Sigmoid colon (tissue), 7 donors: ENCODE measurements at places on chromosomes 7 and 10. TPM values are rescaled to one million over a fixed set of nuclear protein-coding genes. Genes with fewer than 3 reads are reported as not detected.

GRCh38 chr7:11709196-11709595 lies 122.8 kb downstream of the THSD7A start:
- no peak for DNase-seq

DNA sequence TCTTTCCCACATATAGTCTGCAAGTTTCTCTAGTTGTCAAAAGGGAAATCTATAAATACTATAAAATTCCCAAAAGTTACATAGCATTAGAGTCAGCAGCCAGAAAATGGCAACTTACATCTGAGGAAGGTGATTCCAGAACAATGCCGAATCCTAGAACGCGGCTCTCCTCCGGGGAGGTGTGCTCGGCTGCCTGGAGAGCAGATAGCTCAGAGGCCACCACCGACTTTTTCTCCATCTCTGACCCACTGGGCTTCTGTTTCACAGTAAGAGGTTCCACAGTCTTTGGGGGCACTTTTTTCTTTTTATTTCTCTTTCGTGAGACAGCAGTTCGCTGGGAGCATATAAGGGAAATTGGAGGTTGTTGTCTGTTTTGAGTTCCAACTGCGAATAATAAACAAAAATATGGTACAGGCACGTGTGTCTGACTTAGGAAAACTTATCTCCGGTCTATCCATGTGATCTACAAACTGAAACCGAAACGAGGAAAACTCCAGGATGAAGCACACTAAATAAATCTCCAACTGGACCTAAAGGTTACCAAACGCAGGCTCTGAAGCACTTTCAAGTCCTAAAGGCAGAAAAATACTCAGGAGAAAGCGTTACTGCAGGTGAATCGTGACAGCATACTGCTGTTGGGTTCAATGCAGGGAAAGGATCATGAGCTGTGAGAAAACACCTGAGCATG lies 36.2 kb downstream of the BEND7 start:
- DNase-seq = no peak

GRCh38 chr10:71735709-71736569 lies 16.4 kb upstream of the C10orf105 start:
- DNase-seq = no peak

DNA sequence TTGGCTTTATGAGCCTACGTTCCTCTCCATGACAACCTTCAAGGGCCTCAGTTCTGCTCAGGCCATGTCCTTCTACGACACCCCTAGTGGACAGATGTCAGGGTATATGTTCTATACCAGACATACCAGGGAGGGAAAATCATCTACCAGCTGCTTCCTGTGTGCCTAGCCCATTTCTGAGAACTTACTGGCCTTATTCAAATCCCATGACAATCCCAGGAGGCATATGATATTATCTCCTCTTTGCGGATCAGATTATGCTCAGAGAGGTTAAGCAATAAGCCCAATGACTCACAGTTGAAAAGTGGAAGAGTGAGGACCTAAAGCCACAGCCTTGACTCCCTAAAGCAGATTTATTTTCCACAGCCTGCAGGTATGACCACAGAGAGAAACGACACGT lies 139.3 kb downstream of the GLI3 start:
- no peak for DNase-seq

- DNase-seq = no peak
Measured at GRCh38 chr10:119026301-119027110, 3.0 kb upstream of the NANOS1 start.

- DNase-seq = peak; percentile 76
Measured at GRCh38 chr7:22488643-22489462, 11.1 kb downstream of the STEAP1B start.

GRCh38 chr10:4622384-4622783 lies 203.6 kb upstream of the AKR1E2 start:
- no peak for DNase-seq

DNA sequence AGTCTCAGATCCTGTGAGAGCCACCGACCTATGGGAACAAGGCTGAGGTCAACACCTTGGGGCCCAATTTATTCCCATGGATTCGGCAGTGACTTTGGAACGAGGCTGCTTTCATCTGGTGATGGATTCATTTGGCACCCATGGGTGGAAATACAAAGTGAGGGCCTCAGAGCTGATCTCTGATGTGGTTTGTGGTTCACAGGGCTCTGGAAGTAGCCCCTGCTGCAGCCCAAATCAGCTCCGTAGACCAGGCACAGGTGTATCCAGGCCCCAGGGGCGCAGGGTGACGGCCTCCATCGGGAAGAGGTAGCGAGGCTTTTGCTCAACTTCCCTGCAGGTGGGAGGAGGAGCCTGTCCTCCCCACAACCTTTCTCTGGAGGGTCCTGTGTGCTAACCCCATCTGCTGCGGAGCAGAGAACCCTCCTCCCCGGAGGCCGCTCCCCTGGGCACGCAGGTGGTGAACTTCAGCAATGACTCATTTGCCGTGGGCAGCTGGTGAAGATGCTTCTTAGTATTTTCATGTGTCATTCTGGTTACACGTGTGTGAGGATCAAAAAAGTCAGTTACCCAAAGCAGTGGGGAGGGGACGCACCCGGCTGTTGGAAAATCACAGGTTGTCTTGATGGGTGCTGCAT lies 7.5 kb upstream of the JAKMIP3 start:
- peak; percentile 50 for DNase-seq

GRCh38 chr10:110175406-110175805 lies 32.0 kb upstream of the MXI1 start:
- no peak for DNase-seq

- no peak for DNase-seq
Measured at GRCh38 chr7:16810112-16810511, 5.3 kb upstream of the AGR2 start.

DNA sequence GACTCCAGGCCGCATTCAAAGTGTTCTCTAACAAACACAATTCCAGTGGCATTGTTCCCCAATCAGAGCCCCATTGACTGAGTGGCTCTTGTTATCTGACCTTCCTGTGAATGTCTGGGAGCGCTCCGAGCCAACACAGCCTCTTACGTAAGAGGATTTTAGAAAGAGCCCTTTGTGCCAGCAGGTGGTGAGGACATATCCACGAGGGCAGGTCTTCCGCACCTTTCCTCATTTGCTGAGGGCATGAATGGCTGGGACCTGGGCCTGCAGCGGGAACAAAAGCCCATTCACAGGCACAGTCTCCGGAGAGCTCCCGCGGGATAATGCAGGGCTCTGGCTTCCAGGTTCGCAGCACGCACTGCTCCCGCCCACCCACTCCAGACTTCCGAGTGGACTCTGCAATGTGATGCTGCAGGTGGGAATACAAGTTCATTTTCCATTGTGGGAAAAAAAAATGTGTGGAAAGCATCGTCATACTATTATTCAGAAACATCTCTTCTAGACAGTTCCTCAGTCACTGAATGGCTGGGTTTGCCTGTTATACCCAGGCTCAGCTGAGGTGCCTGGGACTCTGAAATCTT lies 295.0 kb upstream of the IGFBP3 start:
- DNase-seq = no peak

DNA sequence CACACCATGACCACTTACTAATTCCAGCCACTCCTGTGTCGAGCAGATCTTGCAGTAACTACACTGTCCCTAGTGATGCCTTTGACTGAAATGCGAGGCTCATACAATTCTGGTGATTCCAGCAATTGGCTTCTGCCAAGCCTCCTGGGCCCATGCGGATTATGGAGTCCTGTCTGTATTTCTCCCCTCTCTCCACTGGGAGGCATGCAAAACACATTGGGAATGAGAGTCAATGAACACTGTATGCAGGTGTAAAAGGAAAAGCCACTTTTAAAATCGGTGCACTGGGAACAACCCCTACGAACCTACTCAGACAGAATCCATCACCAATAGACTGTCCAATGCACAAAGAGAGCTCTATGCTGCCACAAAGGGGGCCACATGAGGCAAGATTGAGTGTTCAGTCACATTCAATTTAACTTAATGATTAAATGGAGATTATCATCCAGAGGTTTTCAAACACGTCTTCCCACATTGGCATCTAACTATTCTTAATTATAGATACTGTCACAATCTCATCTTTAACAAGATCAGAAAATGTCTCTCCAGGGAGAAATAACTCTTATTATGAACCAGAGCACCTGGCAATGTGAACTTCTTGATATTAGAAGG lies 550.6 kb downstream of the GLRX3 start:
- DNase-seq = no peak

- no peak for DNase-seq
Measured at GRCh38 chr7:134943785-134944400, 42.4 kb upstream of the AGBL3 start.

GRCh38 chr7:20521243-20521642 lies 94.2 kb upstream of the ABCB5 start:
- no peak for DNase-seq

DNA sequence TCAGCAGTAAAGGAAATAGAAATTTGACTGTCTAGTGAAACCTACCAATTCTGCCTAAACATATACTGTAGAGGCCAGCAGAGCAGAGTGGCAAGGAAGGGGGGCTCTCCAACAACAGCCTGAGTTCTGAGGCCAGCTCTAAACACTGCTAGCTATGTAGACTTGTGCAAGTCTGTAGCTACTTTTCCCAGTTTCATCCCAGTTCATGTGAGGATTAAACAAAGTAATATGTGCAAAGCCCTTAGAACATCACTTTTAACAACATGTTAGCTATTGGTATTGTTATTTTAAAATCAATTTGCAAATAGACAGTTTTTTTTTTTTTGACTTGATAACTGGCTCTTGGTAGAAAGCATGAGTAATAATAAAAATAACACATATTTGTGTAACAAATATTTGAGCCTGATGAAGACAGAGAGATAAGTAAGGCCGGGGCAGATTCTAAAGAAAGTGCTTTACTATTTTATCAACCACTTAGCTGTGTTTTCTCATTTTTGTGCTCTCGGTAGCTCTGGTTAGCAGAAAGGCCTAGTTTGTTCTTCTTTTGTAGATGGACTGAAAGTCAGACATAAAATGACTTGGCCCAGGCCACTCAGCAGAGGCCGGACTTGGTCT lies 9.3 kb downstream of the CHST12 start:
- DNase-seq = no peak

- DNase-seq = peak; percentile 91
Measured at GRCh38 chr7:157386979-157387800, 50.4 kb downstream of the DNAJB6 start.

DNA sequence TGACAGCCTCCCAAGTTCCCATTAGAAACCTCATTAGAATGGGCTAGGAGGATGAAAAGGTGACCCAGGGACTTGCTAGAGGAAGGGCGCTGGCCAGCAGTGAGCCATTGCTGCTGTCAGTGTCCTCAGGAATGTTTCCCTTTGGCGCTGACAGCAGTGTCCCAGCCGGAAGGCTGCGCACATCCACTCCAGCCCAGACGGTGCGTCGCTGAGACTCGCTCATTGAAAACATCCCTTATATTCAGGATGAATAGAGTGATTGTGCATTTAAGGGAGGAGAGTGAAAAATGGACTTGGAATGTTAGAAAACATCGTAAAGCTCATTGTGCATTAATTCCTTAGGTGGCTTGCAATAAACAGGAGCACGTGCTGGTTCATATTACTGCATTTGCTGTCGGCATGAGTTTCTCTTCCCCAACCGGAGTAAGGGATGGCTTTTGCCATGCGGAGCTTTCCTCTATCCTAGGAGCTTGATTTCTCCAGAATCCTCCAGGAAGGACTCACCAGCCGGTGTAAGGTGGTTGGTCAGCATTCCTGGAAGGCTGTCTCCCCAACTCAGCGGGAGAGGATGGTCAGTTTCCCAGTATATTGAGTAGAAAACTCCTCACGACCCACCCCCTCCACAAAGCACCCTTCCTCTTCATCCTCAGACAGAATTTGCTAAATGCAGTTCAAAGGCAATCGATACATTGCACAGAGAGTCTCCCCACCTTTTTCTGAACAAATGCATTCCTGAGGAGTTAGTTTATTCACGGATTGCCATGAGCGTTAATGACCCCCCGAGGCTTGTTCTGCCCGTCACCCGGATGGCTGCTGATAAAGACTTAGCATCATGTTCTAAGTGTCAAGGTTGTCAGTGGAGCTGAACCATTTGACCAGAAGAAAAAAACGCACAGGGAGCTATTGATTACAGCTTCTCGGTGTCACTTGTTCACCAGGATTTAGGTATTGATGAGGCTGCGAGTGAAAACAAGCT lies 201.8 kb downstream of the EBF3 start:
- DNase-seq = no peak

DNA sequence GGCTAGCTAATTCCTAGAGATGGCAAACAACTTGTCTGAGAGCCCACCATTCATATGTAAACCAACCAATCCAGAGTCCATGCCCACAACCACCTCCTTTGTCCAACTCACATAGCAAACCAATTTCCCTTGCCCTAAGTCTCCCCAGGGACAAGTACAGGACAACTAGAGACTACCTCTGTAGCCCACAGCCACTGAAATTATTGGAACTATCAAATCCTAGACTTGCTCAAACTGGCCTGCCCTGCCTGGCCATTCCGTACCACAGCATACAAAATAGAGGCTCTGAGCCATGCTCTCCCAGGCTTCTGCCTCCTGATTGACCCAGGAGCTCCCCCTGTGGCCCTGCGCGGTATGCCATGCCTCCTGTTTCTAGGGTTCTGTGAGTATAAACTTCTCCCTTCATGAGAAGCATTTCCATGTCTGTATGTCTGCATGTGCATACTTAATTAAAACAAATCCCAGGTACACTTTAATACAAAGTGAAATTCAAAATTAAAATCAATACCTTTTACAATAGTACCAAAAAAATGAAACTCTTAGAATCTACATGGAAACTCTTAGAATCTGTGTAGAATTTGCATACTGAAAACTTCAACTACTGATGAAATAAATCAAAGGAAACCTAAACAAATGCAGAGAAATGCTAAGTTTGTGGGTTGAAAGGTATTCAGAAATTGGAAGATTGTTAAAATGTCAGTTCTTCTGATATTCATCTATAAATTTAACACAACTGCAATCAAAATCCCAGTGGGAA lies 4.0 kb upstream of the HECW1 start:
- DNase-seq = no peak

DNA sequence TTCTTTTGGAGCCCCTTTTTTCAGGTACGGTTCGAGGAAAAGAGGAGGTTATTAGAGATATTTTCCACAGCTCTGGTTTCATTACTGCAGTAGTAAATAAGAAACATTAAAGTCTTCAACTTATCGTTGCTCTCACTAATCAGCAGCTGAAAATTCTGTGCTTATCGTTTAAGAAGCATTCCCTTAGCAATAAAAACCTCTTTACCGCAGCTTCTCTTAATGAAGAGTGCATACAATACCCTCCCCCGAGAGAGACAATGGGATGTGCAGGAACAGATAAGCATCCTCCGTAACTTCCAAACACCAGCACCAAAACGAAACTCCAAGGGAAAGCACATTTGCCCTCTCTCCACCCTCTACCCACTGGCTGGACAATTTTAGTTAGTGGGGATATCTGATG lies 384.5 kb downstream of the NEBL start:
- no peak for DNase-seq

- no peak for DNase-seq
Measured at GRCh38 chr7:42939457-42940240, 7.5 kb downstream of the MRPL32 start.

Gene MDFIC
- total RNA-seq = 58.1 TPM

Gene TWNK
- 4.3 TPM for total RNA-seq

Gene SPDYE2
- total RNA-seq = not detected

Gene GBX1
- not detected for total RNA-seq

Gene CYTH3
- total RNA-seq = 27.1 TPM

Gene OPALIN
- not detected for total RNA-seq
